ENCODE measurements at places on chromosomes 4 and X.

DNA sequence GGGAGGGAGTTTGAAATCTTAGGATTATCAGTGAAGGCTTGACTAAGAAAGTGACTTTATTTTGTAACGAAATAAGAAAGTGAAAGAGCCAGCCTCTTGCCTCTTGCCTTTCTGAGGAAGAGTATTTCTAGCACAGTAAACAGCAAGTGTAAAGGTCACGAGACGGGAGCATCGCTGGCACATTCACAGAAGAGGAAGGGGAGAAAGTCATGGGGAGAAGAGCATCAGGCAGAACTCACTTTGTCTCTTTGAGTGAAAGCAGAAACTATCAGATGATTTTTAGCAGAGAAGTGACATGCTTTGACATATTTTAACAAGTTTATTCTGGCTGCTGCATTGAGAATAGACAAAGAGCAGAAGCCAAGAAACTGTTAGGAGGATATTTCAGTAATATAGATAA lies 313.8 kb downstream of the CAMK2D start:
- DNase-seq, result no peak

GRCh38 chrX:10233173-10233572 lies 76.4 kb downstream of the CLCN4 start:
- DNase-seq, result no peak

DNA sequence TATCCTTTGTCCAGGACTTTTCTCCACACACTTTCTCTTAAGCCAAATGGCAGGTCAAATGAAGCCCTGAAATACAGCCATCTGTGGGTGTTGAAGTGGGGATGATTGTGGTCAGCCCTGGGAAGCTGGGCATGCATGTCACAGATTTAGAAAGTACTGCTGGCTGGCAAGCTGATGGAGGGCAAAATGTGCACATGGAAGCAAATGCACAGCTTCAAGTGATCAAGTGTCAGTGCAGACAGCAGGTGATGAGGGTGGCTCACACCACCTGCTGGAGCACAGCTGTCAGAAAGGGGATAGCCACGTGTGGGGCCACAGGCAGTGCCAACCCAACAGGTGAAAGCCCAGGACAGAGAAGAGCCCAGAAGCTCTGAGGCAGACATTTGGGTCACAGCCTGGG lies 40.3 kb upstream of the ATXN3L start:
- no peak for DNase-seq

GRCh38 chr4:144582975-144583374 lies 63.0 kb upstream of the HHIP start:
- DNase-seq, result no peak

GRCh38 chr4:47533689-47534347 lies 48.7 kb downstream of the ATP10D start:
- no peak for DNase-seq

GRCh38 chr4:156584100-156584499 lies 387.5 kb downstream of the PDGFC start:
- no peak for DNase-seq

GRCh38 chr4:145912376-145912775 lies 26.2 kb downstream of the ZNF827 start:
- no peak for DNase-seq
